ENCODE measurements at places on chromosomes 1 and 21. TPM values are rescaled to one million over a fixed set of nuclear protein-coding genes. Genes with fewer than 3 reads are reported as not detected.
A peak's percentile ranks its signal among the peaks of the same experiment; 100 is the strongest.

- H3K4me1 ChIP-seq: peaks cover 33% of the 10 kb centered on the region
- no peak overlapping the region for H3K4me3 ChIP-seq
- no peak overlapping the region for H3K27ac ChIP-seq
- DNase-seq: peak; percentile 52
- no peaks in the 10 kb centered on the region for H3K36me3 ChIP-seq
- H3K27me3 ChIP-seq: no peaks in the 10 kb centered on the region
Observed at GRCh38 chr1:94258873-94259331, 21.5 kb upstream of the ARHGAP29 start.

DNA sequence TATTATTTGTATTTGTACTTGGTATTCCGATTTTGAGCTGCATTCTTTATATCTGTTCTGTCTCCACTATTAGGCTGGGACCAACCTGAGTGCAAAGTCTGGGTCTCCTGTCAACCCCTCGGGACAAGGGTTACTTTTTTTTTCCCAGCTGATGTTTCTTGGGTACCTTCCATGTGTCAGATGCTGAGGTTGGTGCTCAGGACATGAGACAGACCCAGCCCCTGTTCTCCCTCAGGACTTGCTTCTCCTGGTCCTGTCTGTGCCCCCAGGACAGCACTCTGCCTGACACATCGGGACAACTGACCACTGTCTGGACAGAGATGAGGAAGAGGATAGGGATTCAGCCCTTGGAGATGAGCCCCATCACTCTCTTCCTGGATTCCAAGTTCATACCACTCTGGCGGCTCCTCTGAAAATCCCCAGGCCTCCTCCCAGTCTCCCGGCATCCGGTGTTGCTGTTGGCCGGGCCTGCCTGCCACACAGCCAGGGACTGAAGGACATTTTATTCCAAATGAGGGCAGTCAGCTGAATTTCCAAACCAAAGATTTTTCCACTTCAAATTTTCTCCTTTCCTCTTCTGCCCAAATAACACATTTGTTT, 55.6 kb upstream of the FMOD start:
- DNase-seq: no peak
- no peak overlapping the region for H3K27ac ChIP-seq
- no peak overlapping the region for H3K4me3 ChIP-seq

- no peak overlapping the region for H3K27ac ChIP-seq
- H3K4me3 ChIP-seq: no peak overlapping the region
- H3K36me3 ChIP-seq: no peaks in the 10 kb centered on the region
- H3K4me1 ChIP-seq: 0 out of 2 replicates have a peak, but pooled peaks cover 5% of the 10 kb centered on the region
- DNase-seq: no peak
Observed at GRCh38 chr1:93768380-93768863, 86.8 kb upstream of the BCAR3 start.

DNA sequence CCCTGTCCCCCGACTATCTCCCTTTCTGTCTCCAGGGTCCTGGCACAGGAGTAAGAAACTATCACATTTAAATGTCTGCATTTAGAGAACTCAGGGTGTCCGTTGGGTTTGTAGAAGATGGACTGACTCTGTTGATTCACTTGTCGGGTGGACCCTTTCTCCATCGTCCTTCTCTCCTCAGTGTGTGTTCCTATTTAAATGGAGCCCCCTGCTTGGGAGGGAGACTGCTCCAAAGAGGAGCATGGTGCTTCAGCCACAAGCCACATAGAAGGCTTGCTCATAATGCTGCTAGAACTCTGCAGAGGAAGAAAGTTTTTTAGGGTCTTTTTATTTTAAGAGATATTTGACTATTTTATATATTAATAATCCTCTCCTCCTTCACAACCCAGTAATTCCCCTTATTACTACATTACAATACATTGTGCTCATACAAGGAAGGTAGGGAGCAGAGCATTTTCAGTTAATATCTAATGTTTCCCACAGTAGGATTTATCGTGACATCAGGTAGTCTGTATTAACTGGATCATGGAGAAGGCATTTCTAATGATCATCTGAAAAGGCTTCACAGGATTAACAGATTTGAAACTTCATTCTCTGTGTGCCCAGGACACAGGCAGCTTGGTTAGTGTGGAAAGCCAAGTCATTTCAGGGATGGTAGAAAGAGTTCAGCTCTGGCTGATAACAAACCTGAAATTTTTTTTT, 13.8 kb downstream of the FGGY start:
- H3K4me1 ChIP-seq: no peaks in the 10 kb centered on the region
- DNase-seq: no peak
- no peak overlapping the region for H3K27ac ChIP-seq
- H3K27me3 ChIP-seq: no peaks in the 10 kb centered on the region
- H3K36me3 ChIP-seq: no peaks in the 10 kb centered on the region
- H3K4me3 ChIP-seq: no peak overlapping the region

DNA sequence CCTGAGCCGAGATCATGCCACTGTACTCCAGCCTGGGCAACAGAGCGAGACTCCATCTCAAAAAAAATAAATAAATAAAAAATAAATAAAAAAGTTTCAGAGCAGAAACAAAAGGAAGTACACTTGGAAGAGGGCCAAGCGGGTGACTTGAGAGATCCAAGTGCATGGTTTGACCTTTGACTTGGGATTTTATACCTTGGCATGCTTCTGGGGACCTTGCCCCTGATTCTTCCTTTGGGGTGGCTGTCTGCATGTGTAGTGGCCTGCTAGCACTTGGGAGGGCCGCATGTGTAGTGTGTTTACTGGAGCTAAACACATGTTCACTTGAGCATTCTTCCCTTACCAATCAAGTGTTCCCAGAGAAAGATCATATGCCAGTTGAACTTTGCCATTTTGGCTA, 114.0 kb downstream of the DTL start:
- no peak overlapping the region for H3K27ac ChIP-seq
- H3K4me3 ChIP-seq: no peak overlapping the region
- no peaks in the 10 kb centered on the region for H3K27me3 ChIP-seq
- DNase-seq: no peak
- no peaks in the 10 kb centered on the region for H3K36me3 ChIP-seq
- no peaks in the 10 kb centered on the region for H3K4me1 ChIP-seq

RIPPLY3 gene
- not detected for total RNA-seq

FMOD gene
- total RNA-seq: 0.66 TPM

ELF3 gene
- total RNA-seq: not detected
